ENCODE measurements at places on chromosomes 2 and 18. TPM values are rescaled to one million over a fixed set of nuclear protein-coding genes. Genes with fewer than 3 reads are reported as not detected.

DNA sequence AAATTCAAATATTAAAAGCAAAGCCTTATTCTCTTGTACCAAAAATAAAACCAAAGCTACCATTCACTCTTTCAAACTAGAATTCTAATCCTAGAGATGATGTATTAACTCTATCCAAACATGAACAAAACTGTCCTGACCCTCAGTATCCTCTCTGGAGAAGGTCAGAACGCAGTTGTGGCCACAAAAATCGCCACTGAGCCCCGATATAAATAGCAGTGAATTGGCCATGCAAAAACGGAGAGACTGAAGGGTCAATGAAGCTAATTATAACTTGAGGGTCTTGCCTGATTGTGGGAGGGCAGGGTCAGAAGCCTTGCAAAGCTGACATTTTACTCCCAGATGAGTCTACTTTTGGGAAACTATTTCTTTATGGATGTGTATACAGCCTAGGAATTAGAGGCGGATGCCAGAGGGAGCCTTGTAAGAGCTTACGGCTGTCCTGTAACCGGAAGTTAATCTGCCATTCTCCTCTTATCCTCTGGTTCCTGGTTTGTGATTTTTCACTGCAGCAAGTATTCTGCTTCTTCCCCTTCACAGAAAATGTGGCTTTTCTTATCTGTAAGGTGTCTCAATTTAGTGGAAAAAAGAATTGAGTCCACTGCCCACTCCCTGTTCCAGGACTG is 28.1 kb downstream of the CAVIN2 start:
- 0 out of 2 replicates have a peak overlapping the region, but pooled peaks have one; percentile 0 for H3K27ac ChIP-seq
- no peak for DNase-seq
- H3K4me1 ChIP-seq = peaks cover 7% of the 10 kb centered on the region
- no peaks in the 10 kb centered on the region for H3K36me3 ChIP-seq
- H3K27me3 ChIP-seq = no peaks in the 10 kb centered on the region
- H3K4me3 ChIP-seq = peak overlapping the region; percentile 11

- no peak overlapping the region for H3K4me3 ChIP-seq
- no peaks in the 10 kb centered on the region for H3K36me3 ChIP-seq
- DNase-seq = no peak
- no peaks in the 10 kb centered on the region for H3K4me1 ChIP-seq
Measured at GRCh38 chr18:40976050-40976449, 979.0 kb upstream of the PIK3C3 start.

GRCh38 chr2:231709981-231710798 is 1.9 kb downstream of the PTMA start:
- DNase-seq = peak; percentile 84
- peak overlapping the region; percentile 96 for H3K4me3 ChIP-seq
- H3K27me3 ChIP-seq = no peaks in the 10 kb centered on the region
- H3K36me3 ChIP-seq = peaks cover 46% of the 10 kb centered on the region

GRCh38 chr2:37586663-37587317 is 84.7 kb downstream of the CDC42EP3 start:
- H3K4me1 ChIP-seq = peaks cover 69% of the 10 kb centered on the region
- no peak overlapping the region for H3K4me3 ChIP-seq
- no peaks in the 10 kb centered on the region for H3K36me3 ChIP-seq
- H3K27me3 ChIP-seq = no peaks in the 10 kb centered on the region

The DSG4 gene
- total RNA-seq = not detected

- H3K27me3 ChIP-seq = no peaks in the 10 kb centered on the region
- no peaks in the 10 kb centered on the region for H3K36me3 ChIP-seq
- peak within 1 kb of the TSS; percentile 56 for H3K27ac ChIP-seq
- H3K4me1 ChIP-seq = peaks cover 27% of the 10 kb centered on the region
Measured at GRCh38 chr2:179049546-179050311, at the start of gene CCDC141. CCDC141 (minus strand) TSS chr2:179050137; CDS start chr2:179049941, 196 bp downstream.

GRCh38 chr2:179856205-179856604 is 5.2 kb downstream of the ZNF385B start:
- no peaks in the 10 kb centered on the region for H3K27me3 ChIP-seq
- no peak overlapping the region for H3K27ac ChIP-seq
- no peak for DNase-seq
- no peak overlapping the region for H3K4me3 ChIP-seq
- H3K36me3 ChIP-seq = no peaks in the 10 kb centered on the region

The MCFD2 gene
- total RNA-seq = 109 TPM

The COPS9 gene
- total RNA-seq = 304 TPM

The MARCO gene
- not detected for total RNA-seq

The CYP27A1 gene
- total RNA-seq = 3.6 TPM

GRCh38 chr2:59585655-59586054 is 967.8 kb downstream of the BCL11A start:
- no peaks in the 10 kb centered on the region for H3K27me3 ChIP-seq
- H3K4me3 ChIP-seq = no peak overlapping the region
- H3K36me3 ChIP-seq = no peaks in the 10 kb centered on the region

GRCh38 chr2:79612999-79613398 is 100.1 kb downstream of the CTNNA2 start:
- no peaks in the 10 kb centered on the region for H3K36me3 ChIP-seq
- no peak for DNase-seq
- no peak overlapping the region for H3K27ac ChIP-seq

DNA sequence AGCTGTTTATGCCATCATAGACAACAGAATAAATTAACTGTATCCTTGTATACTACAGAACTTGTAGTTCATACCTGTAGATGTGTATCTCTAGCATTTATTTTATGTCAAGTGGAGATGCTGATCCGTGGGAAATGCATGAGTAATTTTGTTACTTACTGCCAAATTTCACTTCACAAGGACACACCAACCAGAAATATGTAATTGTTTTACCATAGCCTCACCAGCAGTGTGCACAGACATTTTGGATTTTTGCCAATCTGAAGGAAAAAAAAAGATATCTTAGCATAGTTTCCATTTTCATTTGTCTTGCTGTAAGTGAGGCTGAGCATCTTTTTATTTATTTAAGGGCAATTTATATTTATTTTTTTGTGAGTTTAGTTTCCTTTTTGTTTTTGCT is 265.1 kb upstream of the OSR1 start:
- H3K4me1 ChIP-seq = no peaks in the 10 kb centered on the region
- DNase-seq = no peak
- H3K4me3 ChIP-seq = no peak overlapping the region
- no peaks in the 10 kb centered on the region for H3K36me3 ChIP-seq
- no peak overlapping the region for H3K27ac ChIP-seq
- no peaks in the 10 kb centered on the region for H3K27me3 ChIP-seq

DNA sequence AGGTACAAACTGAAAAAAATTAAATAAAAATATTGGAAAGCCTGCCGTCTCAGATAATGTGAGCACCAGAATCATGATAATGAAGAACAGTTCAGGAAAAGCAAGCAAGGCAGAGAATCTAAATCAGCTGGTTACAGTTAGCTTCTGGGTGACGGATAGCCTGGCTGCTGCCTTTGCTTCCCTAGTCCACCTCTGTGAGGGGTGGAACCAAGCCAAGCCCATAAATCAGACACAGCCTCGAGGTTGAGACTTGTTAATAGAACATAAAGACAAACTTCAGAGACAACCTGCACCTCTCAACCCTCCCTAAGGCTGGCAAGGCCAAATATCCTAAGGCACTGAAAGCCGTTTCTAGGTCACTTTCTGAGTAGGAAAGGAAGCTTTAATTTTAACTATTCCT is 334.7 kb upstream of the SLC39A10 start:
- no peak overlapping the region for H3K27ac ChIP-seq
- H3K4me1 ChIP-seq = no peaks in the 10 kb centered on the region
- no peaks in the 10 kb centered on the region for H3K27me3 ChIP-seq
- DNase-seq = no peak

The TSPYL6 gene
- total RNA-seq = 0.03 TPM

GRCh38 chr2:128645631-128646030 is 327.0 kb upstream of the HS6ST1 start:
- no peaks in the 10 kb centered on the region for H3K4me1 ChIP-seq
- DNase-seq = no peak
- no peaks in the 10 kb centered on the region for H3K27me3 ChIP-seq
- H3K36me3 ChIP-seq = no peaks in the 10 kb centered on the region

DNA sequence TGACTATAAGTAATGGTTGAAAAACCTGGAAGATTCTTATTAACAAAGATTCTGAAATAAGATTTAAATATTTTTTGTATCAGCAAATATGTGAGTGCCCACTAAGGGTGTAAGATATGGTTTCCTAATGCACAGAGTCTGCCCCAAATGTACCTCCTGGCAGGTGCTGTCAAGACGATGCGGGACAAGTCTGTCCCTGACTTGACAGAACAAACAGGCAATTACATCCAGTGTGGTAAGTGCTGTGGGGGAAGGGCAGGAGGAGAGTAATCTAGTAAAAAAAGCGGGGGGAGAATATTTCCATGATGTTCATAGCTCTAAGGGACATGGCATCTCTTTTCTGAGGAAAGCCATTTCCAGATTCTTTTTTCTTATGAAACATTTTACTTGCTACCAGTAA is 127.5 kb downstream of the COL4A4 start:
- H3K27ac ChIP-seq = no peak overlapping the region
- no peak for DNase-seq
- no peaks in the 10 kb centered on the region for H3K27me3 ChIP-seq
- H3K4me1 ChIP-seq = no peaks in the 10 kb centered on the region
- no peaks in the 10 kb centered on the region for H3K36me3 ChIP-seq

GRCh38 chr18:48902023-48902855 is 48.5 kb downstream of the SMAD7 start:
- no peaks in the 10 kb centered on the region for H3K27me3 ChIP-seq
- no peaks in the 10 kb centered on the region for H3K36me3 ChIP-seq
- H3K27ac ChIP-seq = peak overlapping the region; percentile 80
- peak overlapping the region; percentile 20 for H3K4me3 ChIP-seq

- DNase-seq = no peak
- no peak overlapping the region for H3K4me3 ChIP-seq
- H3K27ac ChIP-seq = no peak overlapping the region
- H3K27me3 ChIP-seq = no peaks in the 10 kb centered on the region
- H3K36me3 ChIP-seq = no peaks in the 10 kb centered on the region
Measured at GRCh38 chr18:11115276-11115675, 34.1 kb downstream of the PIEZO2 start.

DNA sequence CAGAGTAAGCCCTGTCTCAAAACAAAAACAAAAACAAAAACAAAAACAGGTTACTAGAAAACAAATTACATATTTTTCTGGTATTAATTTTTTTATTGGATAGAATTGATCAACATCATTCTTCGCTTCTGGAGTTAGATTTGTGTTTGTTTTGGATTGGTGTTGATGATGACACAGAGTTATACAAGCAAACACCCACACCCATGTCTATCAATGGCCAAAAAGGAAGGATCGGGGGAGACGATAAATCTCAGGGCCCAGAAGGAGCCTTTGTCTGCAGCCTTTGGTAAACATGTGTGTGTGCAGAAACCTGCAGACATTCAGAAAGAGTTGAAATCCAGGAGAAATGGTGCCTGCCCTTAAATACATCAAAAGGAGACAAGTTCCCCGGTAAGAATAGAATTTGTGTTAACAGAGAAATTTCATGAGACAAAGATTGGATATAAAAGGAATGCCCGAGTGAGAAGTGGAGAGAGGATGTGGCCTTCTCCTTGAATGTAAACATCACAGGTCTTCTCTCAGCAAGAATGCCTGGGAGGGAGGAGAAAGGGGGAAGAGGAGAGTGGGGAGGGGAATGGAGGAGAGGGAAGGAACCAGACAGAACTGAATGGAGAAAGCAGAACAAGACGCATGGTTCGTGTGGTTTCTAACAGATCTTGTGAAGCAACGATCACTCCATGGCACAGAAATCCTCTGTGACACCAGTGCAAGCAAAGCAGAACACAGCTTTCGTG is 40.4 kb upstream of the TMEM178A start:
- DNase-seq = no peak
- no peaks in the 10 kb centered on the region for H3K36me3 ChIP-seq
- no peak overlapping the region for H3K27ac ChIP-seq
- no peak overlapping the region for H3K4me3 ChIP-seq

The CCDC68 gene
- not detected for total RNA-seq

DNA sequence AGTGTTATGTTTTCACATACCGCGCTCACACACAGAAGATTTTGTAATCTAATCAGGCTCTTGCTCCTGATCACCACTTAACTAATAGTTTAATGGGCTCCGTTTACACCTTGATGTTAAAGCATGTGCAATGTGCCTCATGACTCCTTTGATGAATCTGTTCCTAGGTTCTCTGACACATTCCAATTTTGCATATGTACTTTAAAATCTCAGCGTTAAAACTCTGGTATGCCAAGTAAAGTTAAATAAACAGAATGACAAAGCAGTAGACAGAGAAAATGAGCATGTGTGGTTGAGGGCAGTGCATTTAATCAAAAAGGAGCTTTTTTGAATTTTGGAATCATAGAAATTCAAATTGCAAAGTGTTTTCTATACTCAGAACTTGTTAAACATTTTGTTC is 96.4 kb downstream of the TCF4 start:
- H3K27ac ChIP-seq = no peak overlapping the region
- H3K36me3 ChIP-seq = no peaks in the 10 kb centered on the region
- DNase-seq = no peak
- H3K4me1 ChIP-seq = no peaks in the 10 kb centered on the region
- no peak overlapping the region for H3K4me3 ChIP-seq

GRCh38 chr18:31429623-31430022 is 17.9 kb upstream of the DSG3 start:
- no peaks in the 10 kb centered on the region for H3K4me1 ChIP-seq
- no peak overlapping the region for H3K4me3 ChIP-seq
- H3K27ac ChIP-seq = no peak overlapping the region
- H3K27me3 ChIP-seq = no peaks in the 10 kb centered on the region
- H3K36me3 ChIP-seq = no peaks in the 10 kb centered on the region
- no peak for DNase-seq

- H3K27ac ChIP-seq = peak overlapping the region; percentile 78
- H3K4me1 ChIP-seq = peaks cover 35% of the 10 kb centered on the region
- DNase-seq = peak; percentile 91
- peak overlapping the region; percentile 33 for H3K4me3 ChIP-seq
- H3K27me3 ChIP-seq = no peaks in the 10 kb centered on the region
Measured at GRCh38 chr2:190858817-190859216, 21.8 kb upstream of the GLS start.

The TGIF1 gene
- 88.8 TPM for total RNA-seq

DNA sequence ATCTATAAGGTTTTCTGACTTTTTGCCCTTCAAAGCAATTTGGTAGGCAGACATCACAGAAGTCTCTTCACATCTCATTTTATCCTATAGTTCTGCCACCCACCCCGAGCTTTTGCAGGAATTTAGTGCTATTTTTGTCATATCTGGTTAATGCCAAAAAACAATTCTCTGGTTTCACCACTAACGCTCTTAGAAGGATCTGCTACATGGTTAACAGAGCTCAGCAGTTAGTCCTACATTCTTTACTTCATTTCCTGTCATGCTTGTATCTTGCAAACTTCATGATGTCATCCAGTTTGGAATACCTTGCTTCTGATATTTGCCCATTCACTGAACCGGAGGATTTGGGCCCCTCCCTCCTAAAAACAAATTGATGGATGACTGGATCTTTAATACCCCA is 116.8 kb upstream of the SERPINE2 start:
- no peaks in the 10 kb centered on the region for H3K27me3 ChIP-seq
- no peak overlapping the region for H3K27ac ChIP-seq
- no peaks in the 10 kb centered on the region for H3K36me3 ChIP-seq
- no peak overlapping the region for H3K4me3 ChIP-seq

- H3K27ac ChIP-seq = no peak overlapping the region
- no peak for DNase-seq
- no peaks in the 10 kb centered on the region for H3K36me3 ChIP-seq
- no peaks in the 10 kb centered on the region for H3K27me3 ChIP-seq
Measured at GRCh38 chr2:59713577-59713976, 839.9 kb downstream of the BCL11A start.

The C2orf78 gene
- not detected for total RNA-seq

The FHOD3 gene
- total RNA-seq = 0.15 TPM

The NBAS gene
- 44.5 TPM for total RNA-seq

- no peaks in the 10 kb centered on the region for H3K36me3 ChIP-seq
- no peak for DNase-seq
- H3K4me3 ChIP-seq = no peak overlapping the region
- no peaks in the 10 kb centered on the region for H3K27me3 ChIP-seq
- no peak overlapping the region for H3K27ac ChIP-seq
Measured at GRCh38 chr2:150006591-150006990, 419.0 kb upstream of the MMADHC start.

Measured in SJCRH30 (cell line).